ENCODE measurements at places on chromosomes 5 and 9.

DNA sequence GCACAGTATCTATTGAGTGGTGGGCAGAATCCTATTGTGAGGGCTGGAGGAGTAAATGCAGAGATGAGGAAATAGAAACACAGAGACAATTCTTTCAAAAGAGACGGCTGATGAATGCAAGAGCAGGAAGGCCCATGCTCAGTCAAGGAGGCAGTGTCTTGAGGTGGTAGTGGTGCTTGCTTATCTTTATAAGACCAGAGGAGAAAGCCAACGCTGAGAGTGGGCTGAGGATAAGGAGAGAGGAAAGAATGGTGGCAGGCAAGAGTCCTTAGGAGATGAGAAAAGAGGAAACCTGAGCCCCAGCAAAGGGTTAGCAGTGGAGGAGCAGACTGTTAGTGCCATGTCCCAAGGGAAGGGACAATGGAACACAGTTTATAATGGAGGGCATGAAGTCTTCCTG is 86.0 kb downstream of the SNCAIP start:
- DNase-seq = no peak

- no peak for DNase-seq
Observed at GRCh38 chr5:40716590-40716989, 36.9 kb downstream of the PTGER4 start.

DNA sequence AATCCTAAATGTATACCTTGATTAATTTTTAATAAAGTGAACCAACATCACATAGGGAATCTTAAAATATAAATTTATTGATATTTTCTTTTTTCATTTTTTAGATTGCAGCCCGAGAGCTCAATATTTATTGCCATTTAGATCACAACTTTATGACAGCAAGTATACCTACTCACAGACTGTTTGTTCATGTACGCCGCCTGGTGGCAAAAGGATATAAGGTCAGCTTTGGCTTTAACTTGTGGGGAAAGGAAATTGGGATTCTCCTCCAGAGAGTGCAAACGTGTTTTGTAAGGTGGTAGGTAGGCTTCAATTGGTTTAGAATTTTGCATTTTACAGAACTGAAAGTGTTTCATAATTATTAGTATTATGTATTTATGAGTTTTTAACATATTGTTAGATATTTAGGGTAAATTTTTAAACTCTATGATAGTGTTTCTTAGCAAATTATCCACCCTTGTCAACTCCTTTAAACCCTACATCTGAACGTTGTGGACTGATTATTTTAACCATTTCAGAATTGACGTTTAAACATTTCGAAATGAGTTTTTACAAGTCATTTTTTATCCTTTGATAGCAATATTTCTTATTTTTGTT is 17.5 kb upstream of the DHFR start:
- no peak for DNase-seq

DNA sequence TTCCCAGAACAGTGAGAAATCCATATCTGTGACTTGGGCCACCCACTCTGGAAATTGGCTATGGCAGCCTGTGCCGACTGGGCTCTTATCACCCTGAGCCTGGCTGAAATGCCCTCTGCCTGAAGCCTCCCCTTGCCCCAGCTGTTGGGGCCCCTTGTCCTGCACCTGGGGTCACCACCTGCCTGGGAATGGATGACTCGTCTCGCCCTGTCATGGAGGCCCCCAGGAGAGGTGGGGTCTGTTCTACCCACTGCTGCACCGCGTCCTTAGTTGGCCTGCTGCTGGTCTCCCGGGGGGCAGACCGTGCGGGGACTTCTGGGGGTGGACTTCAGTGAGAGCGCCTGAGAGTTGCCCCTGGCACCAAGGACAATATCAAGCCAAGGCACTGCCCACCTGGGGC is 46.6 kb upstream of the COL5A1 start:
- DNase-seq = no peak

GRCh38 chr5:158462349-158463114 is 603.6 kb upstream of the CLINT1 start:
- DNase-seq = no peak

GRCh38 chr5:79746642-79747569 is 57.3 kb downstream of the CMYA5 start:
- no peak for DNase-seq

GRCh38 chr9:112765281-112765680 is 14.7 kb downstream of the SNX30 start:
- DNase-seq = no peak

Data from NCI-H1417 treated with DMSO at 0.1 percent for 48 hours (cell line).